ENCODE measurements at places on chromosomes 13 and 19. TPM values are rescaled to one million over a fixed set of nuclear protein-coding genes. Genes with fewer than 3 reads are reported as not detected.

The ATP8A2 gene
- 0.64 TPM for total RNA-seq

The NCAN gene
- not detected for total RNA-seq

The ZNF579 gene
- total RNA-seq: 5.6 TPM

The KIR2DL4 gene
- total RNA-seq: not detected

The TARM1 gene
- total RNA-seq: not detected
